ENCODE measurements at places on chromosomes 3 and 15.

- DNase-seq: no peak
These were observed 314.1 kb upstream of the LRRC3B start for GRCh38 chr3:26308454-26308853.

GRCh38 chr15:71792521-71792920 lies 17.8 kb upstream of the NR2E3 start:
- DNase-seq: no peak

DNA sequence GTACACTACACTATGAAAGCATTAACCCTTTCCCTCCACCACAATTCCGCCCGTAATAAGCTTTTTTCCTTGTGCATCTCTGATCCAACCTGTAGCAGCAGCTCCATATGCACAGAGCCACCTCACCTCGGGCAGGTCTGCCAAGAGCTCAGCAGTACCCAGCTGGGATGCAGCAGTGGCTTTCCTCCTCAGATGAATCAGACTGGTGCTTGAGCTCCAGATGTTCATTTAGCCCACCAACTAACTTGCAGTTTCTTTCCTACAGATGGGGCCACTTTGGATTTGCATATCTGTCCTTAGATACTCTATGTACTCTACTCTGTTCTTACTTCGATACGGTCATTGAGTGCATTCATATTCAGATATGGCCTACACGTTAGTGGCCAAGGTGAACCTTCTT lies 14.8 kb upstream of the FSIP1 start:
- no peak for DNase-seq

GRCh38 chr3:184320104-184320445 lies 5.7 kb downstream of the EIF4G1 start:
- peak; percentile 89 for DNase-seq

GRCh38 chr3:189344996-189345395 lies 173.2 kb downstream of the TPRG1 start:
- DNase-seq: no peak

DNA sequence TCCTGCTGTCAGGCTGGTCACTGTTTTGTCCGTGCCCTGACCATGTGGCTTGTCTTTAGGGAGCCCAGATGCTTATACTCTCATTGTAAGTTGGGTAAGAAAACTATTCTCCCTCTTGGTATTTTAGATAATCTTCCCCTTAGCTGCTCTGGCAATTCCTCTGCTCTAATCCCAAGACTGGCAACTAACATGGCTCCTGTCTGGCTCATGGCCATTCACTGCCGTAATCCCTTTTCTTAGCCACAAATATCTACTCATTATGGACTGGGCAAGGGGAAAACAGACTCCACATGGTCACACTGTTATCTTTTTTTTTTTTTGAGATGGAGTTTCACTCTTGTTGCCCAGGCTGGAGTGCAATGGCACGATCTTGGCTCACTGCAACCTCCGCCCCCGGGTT lies 38.8 kb downstream of the TYRO3 start:
- no peak for DNase-seq

GRCh38 chr3:130907500-130907899 lies 13.6 kb downstream of the ATP2C1 start:
- DNase-seq: no peak

DNA sequence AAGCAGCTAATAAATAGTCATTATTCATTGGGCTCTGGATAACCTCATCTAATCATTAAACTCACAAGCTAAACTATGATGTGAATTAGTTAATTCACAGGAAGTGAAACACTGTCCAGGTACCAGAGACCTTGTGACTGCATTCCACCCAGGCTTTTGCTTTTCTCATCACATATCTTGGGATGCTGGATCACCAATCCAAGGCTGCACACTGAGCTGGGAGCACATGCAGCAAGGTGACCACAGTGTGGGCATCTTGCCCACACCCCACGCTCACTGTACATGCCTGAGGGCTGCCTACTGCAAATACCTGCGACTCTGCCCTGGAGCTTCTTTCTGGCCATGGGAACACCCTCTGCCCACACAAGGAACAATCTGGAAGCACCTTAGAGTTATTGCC lies 40.6 kb upstream of the TNFAIP8L3 start:
- no peak for DNase-seq

DNA sequence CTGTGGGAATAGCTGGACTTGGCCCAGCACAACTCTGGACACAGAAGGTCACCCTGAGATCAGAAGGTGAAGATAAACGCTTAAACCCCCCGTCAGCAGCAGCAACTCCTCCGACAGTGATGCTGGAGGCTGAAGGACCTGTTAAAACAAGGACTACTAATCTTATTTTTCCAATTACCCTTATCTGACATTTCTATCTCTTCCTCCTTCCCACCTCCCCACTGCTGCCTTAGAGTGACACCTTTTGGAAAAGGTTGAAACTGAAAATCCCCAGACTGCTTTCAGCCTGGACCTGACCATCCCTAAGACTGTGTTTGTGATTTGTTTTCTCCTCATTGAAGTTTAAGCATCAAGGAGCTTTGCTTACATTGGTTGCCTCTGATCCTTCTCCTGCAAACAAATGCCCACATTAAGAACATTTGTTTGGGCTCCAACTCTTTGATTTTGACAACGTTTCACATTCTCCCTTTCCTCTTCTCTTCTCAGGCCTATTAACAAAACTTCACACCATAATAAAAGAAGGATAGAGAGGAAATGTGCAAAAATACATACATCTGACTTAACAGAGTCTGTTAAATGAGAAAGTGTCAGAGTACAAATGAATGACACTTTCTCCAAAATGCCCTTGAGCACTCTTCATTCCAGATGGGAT lies 410.6 kb upstream of the WNT5A start:
- DNase-seq: no peak

GRCh38 chr15:84645997-84646396 lies 8.1 kb downstream of the WDR73 start:
- no peak for DNase-seq

GRCh38 chr3:53794597-53794996 lies 51.6 kb downstream of the CHDH start:
- DNase-seq: no peak

GRCh38 chr3:151067158-151067557 lies 18.3 kb upstream of the MED12L start:
- no peak for DNase-seq

- DNase-seq: no peak
These were observed 181.3 kb upstream of the WNT5A start for GRCh38 chr3:55668359-55668758.

- no peak for DNase-seq
These were observed 22.7 kb upstream of the IGF2BP2 start for GRCh38 chr3:185847506-185847905.
